ENCODE measurements at places on chromosomes 3 and 15.

DNA sequence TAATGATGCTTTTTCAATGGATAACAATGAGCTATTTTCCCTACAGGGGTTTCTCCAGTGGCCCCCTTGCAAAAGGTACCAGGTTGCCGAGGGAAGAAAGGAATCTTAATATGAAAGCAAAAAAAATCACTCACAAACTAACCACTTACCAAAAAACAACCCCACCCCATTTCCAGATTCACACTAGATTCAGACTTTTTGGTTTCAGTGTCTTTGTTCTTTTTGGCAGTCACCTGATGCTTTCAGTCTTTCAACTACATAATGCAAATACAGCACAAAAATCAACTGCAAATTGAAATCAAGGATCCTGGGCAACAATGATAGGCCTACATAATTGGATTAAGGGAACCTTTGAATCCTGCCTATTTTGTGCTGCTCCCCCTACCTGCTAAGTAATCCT lies 71.1 kb upstream of the RAP2B start:
- DNase-seq = no peak

DNA sequence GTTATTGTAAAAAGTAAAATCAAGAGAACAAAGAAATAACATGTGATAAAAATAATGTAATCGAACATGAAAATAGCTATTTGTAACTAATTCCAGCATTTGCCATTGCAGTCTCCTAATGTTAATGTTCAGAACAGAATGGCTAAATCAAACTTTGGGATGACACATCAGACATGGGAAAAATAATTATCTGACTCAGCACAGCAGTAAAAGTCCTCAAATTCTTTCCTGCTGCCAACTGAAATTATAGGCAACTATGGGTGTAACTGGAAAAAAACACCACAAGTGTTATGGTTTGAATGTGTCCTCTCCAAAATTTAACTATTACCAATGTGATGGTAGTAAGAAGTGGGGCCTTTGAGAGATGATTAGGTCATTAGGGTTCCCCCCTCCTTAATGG lies 446.7 kb downstream of the C3orf38 start:
- DNase-seq = no peak

DNA sequence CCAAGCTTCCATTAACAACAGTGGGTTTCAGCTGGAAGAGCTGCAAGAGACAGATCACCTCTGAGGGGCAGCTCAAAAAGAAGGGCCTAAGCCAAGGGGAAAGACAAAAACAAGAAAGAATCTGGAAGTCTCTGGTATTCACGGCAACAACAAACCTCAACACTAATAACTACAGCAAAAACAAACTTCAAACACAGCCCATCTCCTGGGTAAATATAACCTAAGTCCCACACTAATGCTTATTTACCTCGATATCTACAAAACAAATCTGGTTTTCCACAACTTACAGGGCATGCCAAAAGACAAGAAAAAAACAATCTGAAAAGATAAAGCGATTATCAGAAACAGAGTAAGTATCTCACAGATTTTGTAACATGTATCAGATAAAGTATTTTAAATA lies 29.7 kb downstream of the TOP2B start:
- DNase-seq = no peak

DNA sequence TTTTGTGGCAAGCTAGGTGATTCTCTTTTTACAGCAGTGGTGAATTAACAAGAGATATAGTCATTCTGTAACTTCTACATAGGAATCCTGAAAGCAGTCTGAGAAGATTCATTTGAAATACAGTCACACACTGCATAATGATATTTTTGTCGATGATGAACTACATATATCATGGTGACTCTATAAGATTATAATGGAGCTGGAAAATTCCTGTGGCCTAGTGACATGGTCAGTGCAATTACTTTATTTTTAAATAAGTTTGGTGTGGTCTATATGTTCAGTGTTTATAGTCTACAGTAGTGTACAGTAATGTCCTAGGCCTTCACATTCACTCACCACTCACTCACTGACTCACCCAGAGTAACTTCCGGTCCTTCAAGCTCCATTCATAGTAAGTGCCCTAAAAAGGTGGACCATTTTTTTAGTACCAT lies 511.4 kb upstream of the MCTP2 start:
- peak; percentile 18 for DNase-seq

DNA sequence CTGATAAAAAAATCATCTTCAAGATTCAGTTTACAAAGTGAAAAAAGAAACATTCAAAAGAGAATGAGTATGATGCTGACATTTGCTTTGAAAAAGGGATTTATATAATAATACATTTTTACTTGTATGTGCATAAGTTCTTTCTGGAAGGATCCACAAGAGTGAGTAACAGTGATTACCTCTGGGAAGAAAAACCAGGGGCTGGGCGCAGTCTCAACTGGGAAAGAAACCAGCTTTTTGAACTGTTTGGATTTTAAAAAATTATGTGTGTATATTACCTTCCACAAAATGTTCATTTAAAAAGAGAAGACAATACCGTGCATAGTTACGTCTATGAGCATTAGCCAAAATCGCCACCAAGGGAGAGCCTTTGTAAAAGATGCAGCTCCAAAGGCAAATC lies 1.3 kb downstream of the CLEC3B start:
- no peak for DNase-seq

- no peak for DNase-seq
These were observed 147.5 kb upstream of the PFN2 start for GRCh38 chr3:150118219-150118618.
